ELR (cell line): ENCODE measurements at places on chromosomes 12 and 14.

- peak; percentile 89 for DNase-seq
These were observed 86.5 kb upstream of the SLC38A2 start for GRCh38 chr12:46459111-46459510.

GRCh38 chr14:89365061-89365801, 51.8 kb downstream of the FOXN3 start:
- DNase-seq, result no peak

- no peak for DNase-seq
These were observed 18.5 kb upstream of the SERPINA1 start for GRCh38 chr14:94406910-94407309.

DNA sequence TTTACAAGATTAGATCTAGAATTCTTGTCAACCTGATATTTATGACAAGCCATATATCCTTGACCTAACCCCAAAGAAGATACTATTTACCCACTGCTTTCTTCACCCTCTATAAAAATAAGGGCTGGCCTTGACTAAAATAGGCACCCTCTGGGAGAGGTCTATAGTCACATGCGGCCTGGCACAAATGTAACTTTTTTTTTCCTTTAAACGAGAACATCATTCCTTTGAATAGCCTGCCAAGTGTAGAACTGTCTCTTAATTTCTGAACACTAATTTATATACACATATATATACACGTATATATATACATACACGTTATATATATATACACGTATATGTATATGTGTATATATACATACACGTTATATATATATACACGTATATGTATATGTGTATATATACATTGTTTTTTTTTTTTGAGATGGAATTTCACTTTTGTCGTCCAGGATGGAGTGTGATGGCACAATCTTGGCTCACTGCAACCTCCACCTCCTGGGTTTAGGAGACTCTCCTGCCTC, 18.6 kb downstream of the PPTC7 start:
- no peak for DNase-seq

DNA sequence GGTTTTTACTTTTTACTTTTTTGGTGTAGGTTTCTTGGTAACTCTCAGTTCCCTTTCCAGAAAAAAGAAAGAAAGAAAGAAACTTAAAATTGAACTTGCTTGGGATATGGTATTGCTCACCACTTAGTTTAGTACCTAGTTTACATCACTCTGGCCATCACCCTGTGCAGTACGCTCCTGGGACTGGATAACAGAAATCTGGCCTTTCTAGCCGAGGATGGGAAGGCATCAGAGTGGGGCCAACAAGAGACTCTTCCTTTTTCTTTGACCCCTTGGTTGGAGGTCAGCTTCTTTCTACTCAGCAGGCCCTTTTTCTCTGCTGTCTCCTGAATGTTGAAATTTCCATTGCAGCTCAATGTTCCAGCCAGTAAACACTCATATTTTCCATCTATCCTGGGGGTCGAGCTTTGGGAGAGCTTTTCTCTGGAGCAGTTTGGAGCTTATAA, 156.6 kb downstream of the TGFB3 start:
- DNase-seq, result no peak

GRCh38 chr12:11016937-11017336, 5.5 kb downstream of the TAS2R19 start:
- DNase-seq, result no peak

- DNase-seq, result no peak
These were observed 265.8 kb downstream of the CPNE8 start for GRCh38 chr12:38639625-38640024.

DNA sequence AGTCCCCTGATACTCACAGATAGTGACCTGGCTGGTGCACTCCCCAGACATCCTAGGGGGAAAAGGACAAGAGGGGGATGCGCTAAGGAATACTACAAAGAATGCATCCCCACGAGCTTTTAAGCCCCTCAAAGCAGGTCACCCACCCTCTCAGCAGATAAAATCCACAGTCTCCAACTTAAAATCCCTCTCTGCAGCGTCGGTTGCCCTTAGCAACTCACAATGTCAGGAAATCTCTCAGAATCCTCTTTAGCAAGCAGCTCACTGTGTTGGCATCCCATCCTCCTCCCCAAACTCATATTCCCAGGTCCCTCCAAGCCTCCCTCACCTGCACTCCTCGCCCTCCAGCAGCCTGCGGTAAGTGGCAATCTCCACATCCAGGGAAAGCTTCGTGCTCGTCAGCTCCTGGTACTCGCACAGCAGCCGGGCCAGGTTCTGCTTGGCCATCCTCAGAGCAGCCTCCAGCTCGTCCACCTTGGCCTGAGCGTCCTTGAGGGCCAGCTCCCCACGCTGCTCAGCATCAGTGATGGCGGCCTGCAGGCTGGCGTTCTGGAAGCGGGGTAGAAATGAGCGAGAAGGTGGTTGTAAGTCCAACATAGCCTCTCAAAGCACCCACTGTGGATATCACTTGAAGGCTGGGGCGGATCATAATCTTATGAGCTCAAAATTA, 5.5 kb upstream of the KRT79 start:
- no peak for DNase-seq

DNA sequence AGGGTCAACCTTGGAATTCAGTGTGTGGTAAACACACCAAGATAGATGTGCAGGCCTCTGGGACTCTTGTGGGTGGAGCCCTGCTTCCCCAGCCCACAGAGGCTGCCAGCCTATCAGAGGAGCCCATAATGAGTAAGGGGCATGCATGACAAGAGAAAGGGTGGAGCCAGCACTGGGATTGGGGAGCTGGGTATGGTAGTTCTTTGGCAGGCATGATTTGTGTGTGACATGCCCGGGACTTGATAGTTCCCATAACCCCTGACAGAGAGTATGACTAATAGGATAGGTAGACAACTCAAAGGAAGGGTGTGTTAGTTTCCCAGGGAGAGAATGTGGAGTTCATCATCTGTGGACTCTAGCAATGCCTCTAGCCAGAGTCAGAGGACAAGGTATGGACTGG, 143.0 kb downstream of the EMP1 start:
- DNase-seq, result peak; percentile 60

DNA sequence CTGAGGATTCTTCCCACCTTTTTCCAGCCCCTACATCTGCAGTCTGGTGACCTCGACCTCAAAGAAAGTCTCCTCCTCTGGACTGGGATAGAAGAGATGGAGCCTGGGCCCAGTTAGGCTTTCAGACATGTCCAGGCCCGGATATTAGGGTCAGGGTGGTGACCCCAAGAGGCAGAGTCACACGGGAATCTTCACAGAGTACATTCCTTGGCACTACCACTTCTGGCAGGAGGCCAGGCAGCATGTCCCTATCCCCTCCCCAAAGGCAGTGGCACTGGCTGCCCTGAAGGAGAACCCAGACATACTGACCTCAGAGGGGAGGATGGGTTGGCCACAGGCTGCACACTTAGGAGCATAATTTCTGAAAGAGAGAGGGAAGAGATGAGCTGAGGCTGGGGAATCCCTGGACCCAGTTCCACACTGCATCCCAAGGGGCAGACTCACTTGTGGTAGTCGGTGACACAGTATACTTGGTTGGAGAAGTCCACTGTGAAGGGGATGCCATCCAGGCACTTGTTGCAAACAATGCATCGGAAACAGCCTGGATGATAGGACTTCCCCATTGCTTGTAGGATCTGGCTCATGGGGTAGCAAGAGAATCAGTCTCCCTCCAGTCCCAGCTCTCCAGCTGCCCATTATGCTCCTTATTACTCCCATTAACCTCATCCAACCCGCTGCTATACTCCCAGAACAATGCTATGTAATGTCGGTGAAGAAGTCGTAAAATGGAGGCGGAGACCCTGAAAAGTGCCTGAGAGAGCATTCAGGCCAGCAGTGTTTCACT, 7.6 kb downstream of the AJUBA start:
- peak; percentile 63 for DNase-seq

GRCh38 chr14:73459959-73460358, 1.6 kb upstream of the NUMB start:
- no peak for DNase-seq
